Pons (tissue), 1 donor: ENCODE measurements at places on chromosomes 11 and 22.

DNA sequence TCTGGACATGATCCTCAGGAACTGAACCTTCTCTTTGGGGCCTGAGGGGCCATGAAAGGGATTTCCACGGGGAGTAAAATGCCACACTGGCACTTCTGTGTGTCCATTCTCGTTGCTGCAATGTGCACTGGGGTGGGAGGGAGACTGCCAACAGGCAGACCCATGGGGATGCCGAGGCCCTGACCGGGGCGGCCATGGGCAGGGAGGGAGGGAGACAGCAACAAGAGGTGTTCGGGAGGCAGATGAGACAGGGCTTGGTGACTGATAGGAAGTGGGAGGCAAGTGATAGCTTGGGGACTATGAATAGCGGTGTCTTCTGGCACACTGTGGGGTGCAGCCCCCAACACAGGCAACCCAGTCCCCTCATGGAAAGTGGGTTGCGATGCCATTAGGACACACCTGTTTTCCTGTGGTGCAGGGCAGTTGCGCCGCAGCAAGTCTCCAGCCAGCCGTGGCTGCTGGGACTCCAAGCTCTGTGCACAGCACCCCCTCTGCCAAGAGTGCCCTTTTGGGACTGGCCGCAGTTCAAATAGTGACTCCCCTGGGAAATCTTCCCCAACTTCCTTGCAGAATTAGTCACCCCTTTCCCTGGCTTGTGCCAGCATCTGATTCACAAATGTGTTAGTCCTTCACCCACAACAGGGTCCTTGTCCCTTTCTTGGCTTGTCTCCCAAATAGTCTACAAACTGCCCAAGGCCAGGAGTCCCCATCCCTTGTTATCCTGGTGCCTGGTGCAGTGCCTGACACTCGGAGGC lies 88.8 kb downstream of the CHST1 start:
- no peak for DNase-seq

DNA sequence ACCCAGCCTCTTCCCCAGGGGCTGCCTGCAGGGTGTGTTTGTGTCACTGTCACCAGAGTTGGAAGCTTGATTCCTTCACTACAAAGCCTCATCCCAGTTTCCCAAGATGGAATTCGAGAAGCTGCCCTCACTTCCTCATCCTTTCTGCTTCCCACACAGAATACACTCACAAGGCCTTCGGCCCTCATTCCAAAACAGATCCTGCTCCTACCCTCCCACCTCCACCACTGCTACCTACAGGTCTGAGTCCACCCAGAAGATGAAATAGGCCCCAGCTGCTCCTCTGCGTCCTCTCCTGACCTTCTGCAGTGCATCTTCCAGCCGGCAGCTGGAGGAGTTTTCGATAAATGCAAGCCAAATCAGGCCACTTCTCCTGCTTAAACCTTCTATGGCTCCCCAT lies 6.8 kb upstream of the WNT7B start:
- no peak for DNase-seq

GRCh38 chr22:48223488-48224190 lies 1461.2 kb downstream of the TBC1D22A start:
- DNase-seq = peak; percentile 24

DNA sequence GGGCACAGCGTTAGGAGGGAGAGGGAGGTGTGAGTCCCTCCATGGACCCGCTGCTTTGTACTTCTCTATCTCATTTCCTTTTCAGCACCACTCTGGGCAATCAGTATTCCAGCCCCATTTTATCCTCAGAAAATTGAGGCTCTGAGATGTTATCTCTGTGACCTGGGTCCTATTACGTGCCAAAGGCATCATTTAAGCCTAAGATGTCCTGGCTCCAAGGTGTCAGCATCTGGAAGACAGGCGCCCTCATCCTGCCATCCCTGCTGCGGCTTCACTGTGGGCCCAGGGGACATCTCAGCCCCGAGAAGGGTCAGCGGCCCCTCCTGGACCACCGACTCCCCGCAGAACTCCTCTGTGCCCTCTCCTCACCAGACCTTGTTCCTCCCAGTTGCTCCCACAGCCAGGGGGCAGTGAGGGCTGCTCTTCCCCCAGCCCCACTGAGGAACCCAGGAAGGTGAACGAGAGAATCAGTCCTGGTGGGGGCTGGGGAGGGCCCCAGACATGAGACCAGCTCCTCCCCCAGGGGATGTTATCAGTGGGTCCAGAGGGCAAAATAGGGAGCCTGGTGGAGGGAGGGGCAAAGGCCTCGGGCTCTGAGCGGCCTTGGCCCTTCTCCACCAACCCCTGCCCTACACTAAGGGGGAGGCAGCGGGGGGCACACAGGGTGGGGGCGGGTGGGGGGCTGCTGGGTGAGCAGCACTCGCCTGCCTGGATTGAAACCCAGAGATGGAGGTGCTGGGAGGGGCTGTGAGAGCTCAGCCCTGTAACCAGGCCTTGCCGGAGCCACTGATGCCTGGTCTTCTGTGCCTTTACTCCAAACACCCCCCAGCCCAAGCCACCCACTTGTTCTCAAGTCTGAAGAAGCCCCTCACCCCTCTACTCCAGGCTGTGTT lies 829 bp upstream of the APOC3 start:
- no peak for DNase-seq

DNA sequence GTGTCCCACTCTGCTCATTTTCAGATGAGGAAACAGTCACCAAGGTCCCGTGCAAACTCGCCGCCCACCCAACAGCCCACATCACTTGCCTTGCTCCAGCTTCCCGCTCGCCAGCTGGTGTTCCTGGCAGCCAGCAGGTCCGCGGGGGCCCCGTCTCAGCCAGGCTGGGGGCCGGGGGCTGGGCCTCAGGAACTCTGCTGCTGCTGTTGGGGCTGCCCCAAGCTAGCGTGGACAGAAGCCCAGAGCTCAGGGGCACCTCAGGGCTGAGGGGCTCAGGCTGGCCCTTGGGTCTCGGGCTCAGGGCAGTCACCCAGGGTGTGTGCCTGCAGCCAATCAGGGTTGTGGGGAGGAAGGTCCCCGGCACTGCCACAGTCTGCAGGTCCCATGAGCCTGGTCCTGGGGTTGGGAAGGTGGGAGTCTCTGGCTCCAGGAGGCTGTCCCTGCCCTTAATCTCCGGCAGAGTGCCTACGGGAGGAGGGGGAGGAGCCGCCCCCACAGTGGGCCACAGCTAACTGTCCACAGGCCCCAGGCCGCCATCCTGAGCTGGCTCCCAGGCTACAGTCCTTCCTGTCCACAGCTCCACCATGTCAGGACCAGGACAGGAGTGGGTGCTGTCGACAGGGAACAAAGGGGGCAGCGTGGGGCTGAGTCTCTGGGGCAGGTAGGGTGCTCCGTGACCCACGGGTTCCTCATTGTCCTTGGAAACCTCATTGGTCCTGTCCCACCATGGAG lies 65.2 kb downstream of the ARFGAP3 start:
- no peak for DNase-seq

DNA sequence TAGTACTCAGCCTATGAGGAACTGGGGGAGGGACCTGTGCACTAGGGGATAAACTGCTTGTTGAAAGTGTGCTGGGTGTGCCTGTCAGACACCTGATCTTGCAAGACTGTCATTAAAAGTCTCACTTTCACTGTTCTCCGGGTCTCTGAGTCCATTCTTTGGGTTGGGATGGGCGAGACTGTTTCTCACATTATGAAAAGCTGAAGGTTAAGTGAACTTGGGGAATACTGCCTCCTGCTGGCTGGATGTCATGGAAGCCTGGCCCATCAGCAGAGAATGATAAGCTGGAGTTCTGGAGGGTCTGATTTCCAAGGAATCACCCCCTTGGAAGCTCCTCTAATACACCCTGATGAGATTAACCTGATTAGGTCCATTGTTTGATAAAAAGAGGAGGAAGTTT lies 9.0 kb upstream of the VPREB1 start:
- peak; percentile 32 for DNase-seq

DNA sequence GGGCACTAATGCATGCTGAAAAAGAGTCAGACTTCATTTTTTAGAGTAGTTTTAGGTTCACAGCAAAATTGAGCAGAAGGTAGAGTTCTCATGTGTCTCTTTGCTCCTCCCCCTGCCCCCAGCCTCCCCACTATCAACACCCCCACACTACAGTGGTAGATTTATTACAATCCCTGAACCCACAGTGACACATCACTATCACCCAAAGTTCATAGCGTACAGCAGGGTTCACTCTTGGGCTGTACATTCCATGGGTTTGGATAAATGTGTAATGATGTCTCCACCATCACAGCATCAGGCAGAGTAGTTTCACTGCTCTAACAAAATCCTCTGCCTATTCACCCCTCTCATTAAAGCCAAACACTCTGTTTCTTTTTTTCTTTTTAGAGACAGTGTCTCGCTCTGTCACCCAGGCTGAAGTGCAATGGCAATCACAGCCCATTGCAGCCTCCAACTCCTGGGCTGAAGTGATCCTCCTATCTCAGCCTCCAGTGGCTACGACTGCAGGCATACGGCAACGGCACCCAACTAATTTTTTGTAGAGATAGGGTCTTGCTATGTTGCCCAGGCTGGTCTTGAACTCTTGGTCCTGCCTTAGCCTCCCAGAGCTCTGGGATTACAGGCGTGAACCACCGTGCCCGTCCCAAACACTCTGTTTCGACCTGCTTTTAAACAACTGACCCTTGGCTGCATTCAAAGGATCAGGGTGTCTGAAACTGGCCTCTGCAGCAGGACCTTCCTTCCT lies 4.1 kb downstream of the BEST1 start:
- DNase-seq = no peak

DNA sequence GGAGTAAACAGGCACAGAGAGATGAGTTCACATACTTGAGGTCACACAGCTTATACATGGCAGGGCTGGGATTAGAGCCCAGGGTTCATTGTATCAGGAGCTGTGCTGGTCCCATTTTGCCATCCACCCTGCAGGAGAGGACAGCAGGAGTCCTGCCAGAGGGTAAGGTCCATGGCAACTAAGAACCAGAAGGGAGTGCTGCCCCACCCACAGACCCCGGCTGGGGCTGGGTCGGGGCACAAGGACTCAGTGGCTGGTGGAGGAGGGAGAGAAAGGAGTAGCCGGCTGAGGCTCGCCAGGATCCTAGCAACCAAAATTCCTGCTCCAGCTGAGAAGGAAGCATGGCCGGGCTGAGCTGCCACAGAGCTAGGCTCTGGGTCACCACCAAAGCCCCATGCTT lies 25.9 kb upstream of the TP53I11 start:
- DNase-seq = no peak

DNA sequence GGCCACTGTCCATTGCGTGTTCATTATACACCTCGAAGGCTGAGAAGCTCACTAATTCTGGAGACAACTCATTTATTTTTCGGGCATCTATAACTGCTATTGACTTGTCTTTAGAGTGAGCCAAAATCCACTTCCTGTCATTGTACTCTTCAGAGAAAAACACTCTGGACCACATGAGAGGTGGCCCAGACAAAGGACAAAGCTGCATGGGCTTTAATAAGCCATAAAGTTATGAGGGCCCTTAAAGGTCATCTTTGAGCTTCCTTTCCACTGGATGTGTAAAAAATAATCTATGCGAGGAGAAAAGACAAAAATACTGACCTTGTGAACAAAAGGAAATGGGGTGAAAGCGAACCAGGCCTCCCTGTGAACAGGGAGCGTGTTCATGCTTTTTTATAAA lies 63.5 kb upstream of the ZC3H12C start:
- DNase-seq = no peak

GRCh38 chr11:78575478-78575877 lies 814 bp upstream of the NARS2 start:
- DNase-seq = no peak

DNA sequence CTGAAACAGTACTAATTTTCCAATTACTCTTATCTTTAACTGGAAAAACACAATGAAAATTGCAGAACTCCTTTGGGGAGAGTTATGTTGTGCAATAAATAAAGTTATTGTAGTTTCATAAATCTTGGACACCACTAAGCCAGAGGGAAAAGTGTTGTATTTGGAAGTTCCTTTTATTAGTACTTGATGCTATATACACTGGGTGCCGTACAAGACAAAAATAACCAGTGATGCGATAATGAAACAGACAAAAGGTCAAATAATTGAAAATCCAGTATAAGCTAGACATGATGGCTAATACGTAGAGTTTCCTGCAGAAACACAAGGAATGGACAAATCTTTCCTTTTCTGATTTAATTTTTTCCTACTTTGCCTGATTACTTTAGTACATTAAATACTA lies 541.1 kb downstream of the ETS1 start:
- DNase-seq = no peak
